ENCODE measurements at places on chromosomes 7 and 10.
A peak's percentile ranks its signal among the peaks of the same experiment; 100 is the strongest.

DNA sequence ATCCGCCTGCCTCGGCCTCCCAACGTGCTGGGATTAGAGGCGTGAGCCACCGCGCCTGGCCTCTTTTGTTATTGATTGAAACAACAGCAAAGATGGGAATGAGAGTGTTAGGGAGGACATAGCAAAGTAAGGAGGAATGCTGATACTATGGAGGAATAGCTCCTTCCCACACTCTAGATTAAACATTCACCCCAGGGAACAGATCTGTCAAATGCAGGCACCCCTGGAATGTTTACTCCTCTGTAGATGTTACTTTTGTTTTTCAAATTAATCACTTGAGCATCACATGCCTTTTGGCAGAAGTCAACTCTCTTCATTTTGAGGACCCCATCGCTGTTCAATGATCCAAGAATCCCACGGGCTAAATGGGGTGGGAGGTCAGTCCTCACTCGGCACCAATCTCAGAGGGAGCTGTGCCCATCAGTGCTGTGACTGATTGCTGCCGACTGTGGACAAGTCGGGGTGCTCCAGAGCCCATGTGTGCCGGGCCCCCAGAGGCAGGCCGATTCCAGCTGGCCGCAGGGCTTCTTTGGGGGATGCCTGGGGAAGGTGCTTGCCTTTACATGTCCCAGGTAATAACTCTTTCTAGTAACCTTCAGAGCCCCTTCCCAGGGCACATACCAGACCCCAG is 10.2 kb upstream of the COBL start:
- H3K4me1 ChIP-seq = no peaks in the 10 kb centered on the region
- no peaks in the 10 kb centered on the region for H3K27me3 ChIP-seq
- H3K4me3 ChIP-seq = no peak overlapping the region
- no peak for DNase-seq

- H3K4me1 ChIP-seq = no peaks in the 10 kb centered on the region
- DNase-seq = no peak
- H3K36me3 ChIP-seq = peaks cover 6% of the 10 kb centered on the region
- H3K4me3 ChIP-seq = no peak overlapping the region
- H3K27me3 ChIP-seq = peaks cover 3% of the 10 kb centered on the region
Measured at GRCh38 chr7:73844131-73844547, 1.8 kb upstream of the METTL27 start.

DNA sequence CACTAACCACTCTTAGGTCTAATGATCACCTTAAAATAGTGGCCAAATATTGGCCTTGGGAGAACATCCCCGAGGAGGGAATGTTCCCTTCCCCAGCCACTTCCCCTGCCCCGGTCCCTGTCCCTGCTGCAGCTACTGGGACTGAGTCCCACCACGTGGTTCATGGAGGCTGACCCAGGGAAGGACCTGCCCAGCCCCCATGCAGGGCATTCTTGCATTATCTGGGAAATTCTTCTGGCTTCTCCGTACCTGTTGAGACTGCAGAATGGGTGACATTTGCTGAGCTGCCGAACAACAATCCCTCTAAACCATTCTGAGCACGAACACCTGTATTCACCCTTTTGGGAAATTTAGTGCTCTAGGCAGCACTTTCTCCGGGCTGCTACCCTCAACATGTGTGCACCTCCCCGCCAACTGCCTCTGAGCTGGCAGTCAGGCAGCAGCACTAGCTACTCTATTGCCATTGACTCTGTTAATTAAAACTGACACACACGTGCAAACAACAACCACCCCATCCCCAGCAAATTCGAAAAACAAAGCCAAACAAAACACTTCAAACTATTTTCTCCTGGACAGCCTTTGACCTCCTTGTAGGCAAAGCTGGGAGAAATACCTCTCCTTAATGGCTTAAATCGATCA is 567.4 kb upstream of the MKI67 start:
- H3K27ac ChIP-seq = no peak overlapping the region
- no peaks in the 10 kb centered on the region for H3K4me1 ChIP-seq
- H3K4me3 ChIP-seq = no peak overlapping the region
- no peak for DNase-seq
- no peaks in the 10 kb centered on the region for H3K27me3 ChIP-seq
- no peaks in the 10 kb centered on the region for H3K36me3 ChIP-seq

DNA sequence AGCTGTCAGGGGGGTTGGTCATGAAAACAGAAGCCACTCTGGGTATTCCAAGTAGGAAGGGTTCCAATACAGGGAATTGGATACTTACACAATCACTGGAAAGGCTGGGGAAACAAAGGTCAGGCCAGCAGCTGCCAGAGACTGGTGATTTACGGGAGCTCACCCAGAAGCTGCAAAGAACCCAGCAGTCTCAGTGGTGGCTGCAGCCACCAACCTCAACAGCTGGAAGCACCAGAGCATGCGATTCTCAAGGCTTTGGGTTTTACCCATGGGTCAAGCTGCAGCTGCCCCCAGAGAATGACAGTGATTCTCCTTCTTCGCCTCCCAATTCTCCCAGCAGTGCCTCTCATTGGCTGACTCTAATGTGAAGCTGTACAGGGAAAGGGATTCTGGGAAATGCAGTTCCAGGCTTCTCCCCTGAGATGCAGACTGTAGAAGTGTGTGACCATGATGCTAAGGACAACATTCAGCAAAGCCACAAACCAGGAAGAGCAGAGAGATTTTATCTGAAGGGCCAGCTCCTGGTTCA is 107.2 kb upstream of the TCF7L2 start:
- no peaks in the 10 kb centered on the region for H3K27me3 ChIP-seq
- DNase-seq = no peak
- no peak overlapping the region for H3K27ac ChIP-seq
- peaks cover 2% of the 10 kb centered on the region for H3K36me3 ChIP-seq

GRCh38 chr7:92061154-92061553 is 73.1 kb downstream of the CYP51A1 start:
- H3K4me1 ChIP-seq = peaks cover 13% of the 10 kb centered on the region
- DNase-seq = no peak
- no peak overlapping the region for H3K27ac ChIP-seq
- no peaks in the 10 kb centered on the region for H3K27me3 ChIP-seq
- no peak overlapping the region for H3K4me3 ChIP-seq
- H3K36me3 ChIP-seq = peaks cover 24% of the 10 kb centered on the region

- DNase-seq = no peak
- H3K27me3 ChIP-seq = peaks cover 11% of the 10 kb centered on the region
- H3K4me3 ChIP-seq = no peak overlapping the region
- no peak overlapping the region for H3K27ac ChIP-seq
Measured at GRCh38 chr10:93436591-93437085, 45.5 kb downstream of the MYOF start.

DNA sequence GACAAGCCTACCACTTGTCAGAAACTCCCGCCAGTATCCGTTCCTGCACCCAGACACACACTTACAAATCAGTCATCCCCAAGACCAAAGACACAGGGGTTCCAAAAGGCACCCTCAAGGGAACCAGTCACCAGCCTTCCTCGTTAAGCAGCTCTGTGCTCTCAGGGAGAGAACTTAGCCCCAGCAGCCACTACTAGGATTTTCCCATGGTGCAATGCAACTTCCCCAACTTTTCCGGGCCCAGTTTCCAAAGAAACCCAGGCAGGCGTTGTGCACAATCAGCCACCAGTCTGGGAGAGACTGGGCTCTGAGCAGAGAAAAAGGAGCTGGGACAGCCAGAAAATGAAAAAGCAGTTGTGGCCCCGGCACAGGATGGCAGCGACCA is 1.2 kb downstream of the DLG5 start:
- H3K27ac ChIP-seq = peak overlapping the region; percentile 35
- H3K4me1 ChIP-seq = peaks cover 39% of the 10 kb centered on the region
- H3K27me3 ChIP-seq = peaks cover 45% of the 10 kb centered on the region
- H3K4me3 ChIP-seq = peak overlapping the region; percentile 65
- peaks cover 1% of the 10 kb centered on the region for H3K36me3 ChIP-seq
- DNase-seq = no peak

- H3K4me1 ChIP-seq = peaks cover 62% of the 10 kb centered on the region
- DNase-seq = no peak
- H3K27ac ChIP-seq = peak overlapping the region; percentile 84
- H3K27me3 ChIP-seq = no peaks in the 10 kb centered on the region
- peaks cover 30% of the 10 kb centered on the region for H3K36me3 ChIP-seq
- peak overlapping the region; percentile 86 for H3K4me3 ChIP-seq
Measured at GRCh38 chr7:149873970-149874643, 338 bp downstream of the ATP6V0E2 start.

DNA sequence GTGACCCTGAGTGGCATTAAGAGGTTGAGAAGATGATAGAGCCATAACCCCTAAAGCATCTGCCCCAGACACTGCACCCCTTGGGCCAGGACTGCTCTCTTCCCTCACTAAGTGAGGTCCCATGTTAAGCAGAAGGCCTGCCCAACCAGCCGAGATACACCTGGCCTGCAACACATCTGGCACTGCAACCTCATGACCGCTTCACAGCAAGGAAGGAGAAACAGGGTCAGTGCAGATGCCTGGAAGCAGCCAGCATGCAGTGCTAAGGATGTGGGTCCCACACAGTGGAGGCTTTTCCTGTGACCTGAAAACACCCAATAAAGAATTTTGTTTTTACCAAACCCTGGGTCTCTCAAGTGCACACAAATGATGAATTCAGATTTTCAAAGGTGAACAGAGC is 7.4 kb downstream of the NOD1 start:
- H3K27me3 ChIP-seq = no peaks in the 10 kb centered on the region
- H3K4me3 ChIP-seq = no peak overlapping the region
- peaks cover 67% of the 10 kb centered on the region for H3K4me1 ChIP-seq
- H3K36me3 ChIP-seq = peaks cover 4% of the 10 kb centered on the region
- H3K27ac ChIP-seq = no peak overlapping the region

DNA sequence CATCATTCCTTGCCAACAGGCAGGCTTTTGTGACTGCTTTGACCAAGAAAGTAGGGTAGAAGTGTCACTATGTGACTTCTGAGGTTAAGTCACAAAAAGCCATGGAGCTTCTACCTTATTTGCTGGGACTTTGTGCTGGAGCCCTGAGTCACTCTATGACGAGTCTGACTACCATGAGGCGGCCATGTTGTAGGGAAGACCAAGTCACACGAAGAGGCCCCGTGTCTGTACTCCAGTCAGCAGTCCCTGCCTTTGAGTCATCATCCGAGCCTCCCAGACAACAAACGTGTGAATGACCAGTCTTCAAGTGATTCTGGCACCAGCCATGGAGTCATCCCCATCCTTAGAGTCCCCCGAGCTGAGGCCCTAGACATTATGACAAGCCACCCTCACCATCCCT is 3.5 kb upstream of the MYL10 start:
- H3K4me1 ChIP-seq = no peaks in the 10 kb centered on the region
- peaks cover 35% of the 10 kb centered on the region for H3K27me3 ChIP-seq

DNA sequence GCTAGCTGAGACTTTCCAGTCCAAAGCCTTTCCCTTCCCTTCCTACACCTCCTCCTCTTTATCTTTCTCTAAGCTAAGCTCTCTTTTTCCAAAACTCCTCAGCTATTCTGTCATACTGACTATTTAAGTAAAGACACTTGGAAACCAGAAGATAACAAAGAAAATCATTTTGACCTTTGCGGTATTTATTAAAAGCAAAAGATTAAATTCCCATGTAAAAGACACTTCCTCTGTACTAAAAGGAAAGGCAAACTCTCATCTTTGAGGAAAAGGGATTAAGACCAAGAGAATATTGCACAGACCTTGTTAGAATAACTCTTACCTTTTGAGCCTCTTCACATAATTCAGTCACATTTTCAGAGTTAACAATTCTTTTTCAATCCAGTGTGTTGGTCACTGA is 15.8 kb downstream of the ST8SIA6 start:
- DNase-seq = no peak
- peaks cover 2% of the 10 kb centered on the region for H3K36me3 ChIP-seq
- no peak overlapping the region for H3K4me3 ChIP-seq

- H3K27me3 ChIP-seq = peaks cover 7% of the 10 kb centered on the region
- H3K4me3 ChIP-seq = no peak overlapping the region
- H3K4me1 ChIP-seq = no peaks in the 10 kb centered on the region
Measured at GRCh38 chr10:51308116-51308515, 233.8 kb downstream of the PRKG1 start.

DNA sequence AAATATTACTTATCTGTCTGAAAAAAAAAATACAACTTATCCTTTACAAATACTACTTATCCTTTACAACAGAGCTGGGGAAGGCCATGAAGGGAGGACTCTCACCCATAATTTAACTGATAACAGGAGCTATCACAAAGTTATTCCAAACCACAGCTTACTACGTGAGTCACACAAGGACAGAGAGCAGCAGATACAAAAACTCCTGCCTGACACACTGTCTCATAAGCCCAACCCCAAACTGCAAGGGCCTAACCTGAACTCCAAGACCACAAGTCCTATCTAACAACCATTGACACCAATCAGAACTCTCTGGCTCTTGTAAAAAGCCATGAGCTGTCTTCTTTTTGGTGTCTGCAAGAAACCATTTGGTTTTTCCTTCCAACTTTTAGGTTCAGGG is 28.5 kb upstream of the CXCL12 start:
- H3K27ac ChIP-seq = no peak overlapping the region
- H3K4me1 ChIP-seq = no peaks in the 10 kb centered on the region
- H3K27me3 ChIP-seq = peaks cover 90% of the 10 kb centered on the region
- H3K4me3 ChIP-seq = no peak overlapping the region

DNA sequence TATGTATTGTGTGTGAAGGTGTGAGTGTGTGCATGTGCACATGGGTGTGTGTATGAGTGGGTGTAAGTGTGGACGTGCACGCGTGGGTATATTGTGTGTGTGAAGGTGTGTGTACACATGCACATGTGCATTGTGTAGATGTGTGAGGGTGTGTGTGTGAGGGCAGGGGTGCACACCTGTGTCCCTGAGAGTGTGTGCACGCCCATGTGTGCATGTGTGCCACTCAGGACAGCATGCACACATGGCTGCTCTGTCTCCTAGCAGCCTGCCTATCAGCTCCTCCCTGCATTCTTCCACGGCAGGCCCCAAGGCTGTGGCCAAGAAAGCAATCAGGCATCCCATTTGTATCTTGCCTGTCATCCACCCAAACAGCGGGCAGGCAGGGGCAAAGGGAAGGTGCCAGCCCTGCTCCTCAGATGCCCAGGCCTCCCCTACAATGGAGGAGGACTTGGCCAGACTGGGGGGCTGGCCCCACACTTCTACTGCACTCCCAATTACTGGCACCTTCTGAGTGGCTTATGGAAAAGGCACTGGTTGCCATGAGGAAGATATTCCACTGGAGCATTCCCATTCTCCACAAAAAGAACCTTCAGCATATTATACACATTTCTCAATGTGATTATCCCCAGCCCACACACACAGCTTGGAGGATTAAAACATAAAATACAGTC is 380.4 kb upstream of the ZMIZ1 start:
- no peak overlapping the region for H3K4me3 ChIP-seq
- H3K36me3 ChIP-seq = no peaks in the 10 kb centered on the region

GRCh38 chr10:110009736-110010475 is 2.1 kb downstream of the ADD3 start:
- peaks cover 27% of the 10 kb centered on the region for H3K36me3 ChIP-seq
- H3K4me3 ChIP-seq = no peak overlapping the region
- no peak overlapping the region for H3K27ac ChIP-seq
- H3K4me1 ChIP-seq = peaks cover 51% of the 10 kb centered on the region

GRCh38 chr7:98722402-98722801 is 105.3 kb downstream of the NPTX2 start:
- no peaks in the 10 kb centered on the region for H3K4me1 ChIP-seq
- peaks cover 2% of the 10 kb centered on the region for H3K36me3 ChIP-seq
- H3K27me3 ChIP-seq = peaks cover 55% of the 10 kb centered on the region
- H3K27ac ChIP-seq = no peak overlapping the region

- H3K4me1 ChIP-seq = peaks cover 30% of the 10 kb centered on the region
- no peak overlapping the region for H3K4me3 ChIP-seq
- no peak for DNase-seq
- peaks cover 23% of the 10 kb centered on the region for H3K27me3 ChIP-seq
- H3K27ac ChIP-seq = no peak overlapping the region
Measured at GRCh38 chr10:80441831-80442230, 12.3 kb upstream of the TSPAN14 start.

- H3K4me1 ChIP-seq = no peaks in the 10 kb centered on the region
- H3K4me3 ChIP-seq = no peak overlapping the region
- H3K27me3 ChIP-seq = no peaks in the 10 kb centered on the region
- DNase-seq = no peak
- no peaks in the 10 kb centered on the region for H3K36me3 ChIP-seq
Measured at GRCh38 chr10:32143302-32143847, 87.2 kb upstream of the KIF5B start.
